ENCODE measurements at places on chromosomes 6 and 20.

DNA sequence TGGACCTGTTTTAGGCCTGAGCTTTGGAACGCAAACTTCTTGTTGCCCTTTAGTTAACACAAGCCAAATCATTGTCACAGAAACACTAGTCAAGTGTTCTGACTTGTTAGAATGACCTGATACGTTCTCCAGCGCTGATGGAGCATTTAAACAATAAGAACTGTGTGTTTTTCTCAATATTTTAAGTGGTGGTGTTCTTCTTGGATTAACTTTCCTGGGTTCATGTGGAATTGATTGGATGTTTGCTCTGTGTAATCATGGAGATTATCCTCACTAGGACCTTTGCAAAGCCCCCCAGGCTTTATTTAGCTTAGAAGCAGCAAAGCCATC lies 1.6 kb downstream of the LRRC1 start:
- DNase-seq, result no peak

DNA sequence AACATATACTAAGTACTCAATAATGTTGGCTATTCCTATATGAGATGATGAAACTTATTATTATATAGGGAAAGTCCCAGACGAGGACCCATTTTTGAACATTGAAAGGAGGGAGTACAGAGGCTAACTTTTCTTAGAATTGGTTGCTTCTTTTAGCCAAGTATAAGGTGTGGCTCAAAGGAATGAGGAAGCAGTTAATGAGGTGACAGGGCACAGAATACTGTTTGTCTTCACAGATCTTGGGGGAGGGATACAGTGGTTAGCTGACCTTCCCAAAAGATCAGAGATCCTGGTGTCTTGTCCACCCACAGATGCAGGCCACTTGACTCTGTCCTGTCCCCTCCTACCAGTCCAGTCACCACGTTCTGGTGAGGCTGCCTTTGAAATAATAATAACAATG lies 67.8 kb upstream of the EPB41L1 start:
- no peak for DNase-seq

- no peak for DNase-seq
Observed at GRCh38 chr6:134630508-134631121, 312.7 kb upstream of the SGK1 start.

- DNase-seq, result no peak
Observed at GRCh38 chr20:59145247-59145923, 18.2 kb upstream of the ZNF831 start.

DNA sequence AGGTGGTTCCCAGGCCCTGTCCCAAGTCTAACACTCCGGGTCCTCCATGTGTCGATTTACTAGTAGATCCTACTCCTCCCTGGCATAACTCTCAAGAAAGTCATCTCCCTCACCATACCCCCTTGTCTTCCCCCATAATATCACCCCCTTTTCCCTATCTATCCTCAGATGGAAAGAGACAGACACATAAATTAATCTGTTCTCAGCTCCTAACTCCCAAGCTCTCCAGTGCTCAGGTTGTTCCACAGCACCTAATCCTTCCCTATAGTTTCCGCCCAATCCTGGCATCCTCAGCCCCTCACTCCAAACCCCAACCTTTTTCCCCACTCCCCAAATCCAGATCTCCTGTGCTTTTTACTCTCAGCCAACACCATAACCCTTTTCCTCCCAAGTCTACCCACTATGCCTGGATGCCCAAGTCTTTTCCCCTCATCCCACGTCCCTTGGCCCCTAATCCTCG lies 808 bp downstream of the ILRUN start:
- DNase-seq, result no peak

- DNase-seq, result no peak
Observed at GRCh38 chr20:22512911-22513489, 71.4 kb downstream of the FOXA2 start.
